ENCODE measurements at places on chromosomes 5 and 9.

DNA sequence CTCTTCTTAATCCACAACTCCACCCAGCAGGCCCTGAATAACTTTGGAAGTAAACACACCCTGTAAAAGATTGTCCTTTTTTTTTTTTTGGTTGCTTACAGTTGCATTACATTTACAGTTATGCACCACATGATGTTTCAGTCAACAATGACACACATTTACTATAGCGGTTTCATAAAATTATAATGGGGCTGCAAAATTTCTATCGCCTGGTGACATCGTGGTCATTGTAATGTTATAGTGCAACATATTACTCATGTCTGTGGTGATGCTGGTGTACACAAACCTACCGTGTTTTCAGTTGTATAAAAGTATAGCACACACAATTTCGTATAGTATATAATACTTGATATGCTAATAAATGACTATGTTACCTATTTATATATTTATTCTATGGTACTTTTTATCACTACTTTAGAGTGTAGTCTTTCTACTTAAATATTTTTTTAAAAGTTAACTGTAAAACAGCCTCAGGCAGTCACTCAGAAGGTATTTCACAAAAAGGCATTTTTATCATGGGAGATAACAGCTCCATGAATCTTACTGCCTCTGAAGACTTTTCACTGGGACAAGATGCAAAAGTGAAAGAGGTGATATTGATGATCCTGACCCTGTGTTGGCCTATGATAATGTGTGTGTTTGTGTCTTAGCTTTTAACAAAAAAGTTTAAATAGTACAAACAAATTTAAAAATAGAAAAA is 695.4 kb upstream of the CDH18 start:
- no peak for DNase-seq

DNA sequence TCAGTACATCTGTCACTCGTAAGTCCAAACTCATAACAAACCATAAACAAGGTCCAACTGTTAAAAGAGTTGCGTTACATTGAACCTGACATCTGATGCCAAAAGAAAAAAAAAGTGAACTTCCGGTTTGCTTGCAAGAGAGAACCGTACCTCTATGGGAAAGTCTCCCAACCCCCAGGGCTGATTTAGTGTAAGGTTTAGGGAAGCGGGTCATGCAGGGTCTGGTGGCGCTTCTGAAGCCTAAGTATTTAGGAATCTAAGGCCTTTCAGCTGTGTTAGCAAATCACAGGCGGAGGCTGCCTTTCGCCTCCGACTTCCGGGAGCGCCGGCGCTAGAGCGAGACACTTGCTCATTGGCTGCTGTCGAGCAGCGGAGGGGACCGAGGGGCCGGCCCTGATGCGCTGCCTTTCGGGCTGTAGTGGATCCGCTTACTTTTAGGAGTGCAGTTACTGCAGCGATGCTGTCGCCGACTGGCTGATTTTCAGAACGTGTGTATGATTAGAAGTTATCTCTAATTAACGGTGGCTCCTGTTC is 12.0 kb upstream of the GNPDA1 start:
- peak; percentile 98 for DNase-seq

DNA sequence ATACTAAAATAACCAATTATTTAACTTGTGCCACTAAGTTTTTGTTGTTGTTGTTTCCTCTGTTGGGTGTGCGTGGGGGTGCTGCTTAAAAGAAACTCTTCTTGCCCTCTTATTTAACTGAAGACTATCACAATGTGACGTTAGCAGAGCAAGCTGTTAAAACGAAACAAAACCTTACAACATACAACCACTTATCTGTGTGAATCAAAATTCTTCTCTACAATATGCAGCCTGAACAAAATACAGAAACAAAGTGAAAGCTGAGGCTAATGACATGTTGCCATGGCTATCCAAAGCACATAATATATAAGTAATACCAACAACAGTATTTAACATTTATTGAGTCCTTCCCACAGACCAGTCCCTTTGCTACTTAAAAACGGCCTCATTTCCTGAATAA is 291.0 kb downstream of the FBXL17 start:
- DNase-seq: no peak

DNA sequence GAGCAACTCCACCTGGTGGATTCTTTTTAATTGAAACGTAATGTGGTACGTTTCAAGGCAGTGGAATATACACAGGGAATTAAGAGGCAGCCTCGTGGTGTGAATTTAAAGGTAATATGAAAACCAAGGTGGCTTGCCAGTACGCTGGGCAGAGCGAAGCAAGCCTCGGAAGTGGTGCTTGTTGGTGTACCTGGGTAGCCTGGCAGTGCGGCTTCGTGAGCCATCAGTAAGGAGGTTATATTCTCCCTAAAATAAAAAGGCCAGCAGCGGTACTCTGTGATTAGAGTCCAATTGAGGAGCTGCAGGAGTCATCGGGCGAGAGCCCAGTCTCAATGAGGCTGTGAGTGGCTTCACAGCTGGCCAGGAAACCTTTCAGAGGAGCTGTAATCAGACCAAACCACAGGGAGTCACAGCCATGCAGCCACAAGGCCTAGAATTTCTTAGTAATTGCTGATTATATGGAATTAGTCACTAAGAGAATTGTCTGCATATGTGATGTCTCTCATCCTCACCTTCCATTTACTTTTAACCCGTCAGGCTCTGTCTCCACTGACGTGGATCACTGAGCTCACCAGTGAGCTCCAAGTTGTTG is 57.7 kb downstream of the DCP2 start:
- DNase-seq: no peak

- DNase-seq: no peak
Observed at GRCh38 chr5:126794157-126794828, 17.4 kb downstream of the LMNB1 start.

DNA sequence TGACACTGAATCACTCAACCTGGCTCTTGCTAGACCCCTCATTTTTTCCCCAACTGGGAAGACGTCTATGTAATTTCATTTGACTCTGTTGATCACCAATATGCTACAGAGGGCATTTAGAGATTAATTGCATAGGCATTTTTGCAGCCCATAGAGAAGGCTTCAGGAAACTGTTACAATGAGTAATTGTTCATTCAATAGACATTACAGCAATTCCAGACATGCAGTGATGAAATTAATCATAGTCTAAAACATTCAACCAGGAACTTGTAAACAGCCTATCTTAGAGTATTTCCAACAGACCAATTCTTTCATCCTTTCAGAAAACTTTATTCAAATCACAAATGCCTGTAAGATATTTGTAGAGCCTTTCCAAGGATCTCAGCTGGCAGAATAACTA is 122.3 kb downstream of the MARCHF11 start:
- no peak for DNase-seq

GRCh38 chr5:37825334-37825915 is 14.4 kb downstream of the GDNF start:
- DNase-seq: peak; percentile 42

DNA sequence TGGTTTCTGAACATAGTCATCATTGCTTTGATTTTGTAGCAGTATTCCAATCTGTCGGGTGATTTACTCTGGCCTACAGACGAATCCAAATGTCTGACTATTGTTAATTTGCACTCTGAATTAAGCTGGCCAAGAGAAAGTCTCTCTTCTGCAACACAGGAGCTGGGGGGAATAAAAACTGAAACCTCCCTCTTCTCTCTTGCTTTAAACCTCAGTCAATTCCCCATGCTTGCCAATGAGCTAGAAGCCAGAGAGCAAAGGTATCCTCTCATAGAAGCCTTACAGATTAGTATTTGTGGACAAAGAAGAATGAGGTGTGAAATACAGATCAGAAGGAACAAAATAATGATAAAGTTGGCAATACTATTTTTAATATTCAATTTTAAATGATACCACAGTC is 353.9 kb upstream of the CDH10 start:
- no peak for DNase-seq

- no peak for DNase-seq
Observed at GRCh38 chr9:124392254-124392870, 22.9 kb downstream of the PSMB7 start.

GRCh38 chr5:127019928-127020327 is 10.4 kb downstream of the MARCHF3 start:
- DNase-seq: peak; percentile 83

- DNase-seq: no peak
Observed at GRCh38 chr5:133287500-133287899, 235.7 kb downstream of the HSPA4 start.

- DNase-seq: no peak
Observed at GRCh38 chr5:481347-481746, 38.4 kb downstream of the EXOC3 start.

DNA sequence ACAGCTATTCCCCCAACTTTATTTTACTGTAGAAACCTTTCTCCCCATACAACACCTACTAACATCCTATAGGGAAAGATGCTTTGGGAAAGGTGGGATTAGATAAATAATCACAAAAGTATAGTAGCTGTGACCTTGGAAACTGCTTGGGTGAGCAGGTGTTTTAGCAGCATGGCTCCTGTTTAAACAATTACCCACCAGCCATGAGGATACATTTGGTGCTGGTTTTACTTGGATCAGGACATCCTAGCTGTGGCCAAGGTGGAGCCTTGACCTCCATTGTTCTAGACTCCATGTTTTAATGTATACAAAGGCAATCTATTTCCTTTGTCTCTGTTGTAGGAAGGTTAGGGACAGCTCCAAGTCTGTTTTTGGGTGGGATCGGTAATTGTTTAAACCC is 56.8 kb upstream of the ALDH1B1 start:
- DNase-seq: no peak

GRCh38 chr5:67528953-67529352 is 332.4 kb upstream of the CD180 start:
- DNase-seq: no peak

DNA sequence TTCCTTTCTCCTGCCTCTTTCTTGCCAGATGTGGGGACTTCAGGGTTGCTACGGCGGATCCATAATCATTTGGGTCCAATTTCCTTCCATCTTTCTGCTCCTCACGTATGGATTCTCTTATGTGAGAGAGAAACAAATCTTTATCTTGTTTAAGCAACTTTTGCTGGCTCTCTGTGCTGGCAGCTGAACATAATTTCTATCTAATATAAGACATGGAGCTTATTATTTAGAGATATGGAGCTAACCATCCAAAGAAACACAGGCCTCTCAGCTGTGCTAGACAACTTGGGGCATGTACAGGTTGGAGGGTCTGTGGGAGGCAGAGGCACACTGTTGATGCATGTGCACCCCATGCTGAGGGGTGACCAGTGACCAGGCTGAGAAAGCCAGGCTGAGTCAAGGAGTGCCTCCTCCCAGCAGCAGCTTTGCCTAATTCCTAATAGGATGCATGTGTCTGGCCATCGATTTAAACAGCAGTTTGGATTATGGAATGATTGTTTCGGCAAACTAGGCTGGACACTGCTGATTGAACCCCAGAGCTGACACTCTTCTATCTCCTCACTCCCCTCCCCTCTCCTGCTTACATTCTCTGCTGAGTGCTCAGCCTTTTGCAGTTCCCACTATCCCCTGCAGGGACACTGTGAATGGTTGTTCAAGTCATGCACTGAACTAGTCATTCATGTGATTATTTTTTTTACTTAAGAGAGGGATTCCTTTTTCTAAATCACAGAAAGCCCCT is 195.8 kb downstream of the ERCC6L2 start:
- no peak for DNase-seq

DNA sequence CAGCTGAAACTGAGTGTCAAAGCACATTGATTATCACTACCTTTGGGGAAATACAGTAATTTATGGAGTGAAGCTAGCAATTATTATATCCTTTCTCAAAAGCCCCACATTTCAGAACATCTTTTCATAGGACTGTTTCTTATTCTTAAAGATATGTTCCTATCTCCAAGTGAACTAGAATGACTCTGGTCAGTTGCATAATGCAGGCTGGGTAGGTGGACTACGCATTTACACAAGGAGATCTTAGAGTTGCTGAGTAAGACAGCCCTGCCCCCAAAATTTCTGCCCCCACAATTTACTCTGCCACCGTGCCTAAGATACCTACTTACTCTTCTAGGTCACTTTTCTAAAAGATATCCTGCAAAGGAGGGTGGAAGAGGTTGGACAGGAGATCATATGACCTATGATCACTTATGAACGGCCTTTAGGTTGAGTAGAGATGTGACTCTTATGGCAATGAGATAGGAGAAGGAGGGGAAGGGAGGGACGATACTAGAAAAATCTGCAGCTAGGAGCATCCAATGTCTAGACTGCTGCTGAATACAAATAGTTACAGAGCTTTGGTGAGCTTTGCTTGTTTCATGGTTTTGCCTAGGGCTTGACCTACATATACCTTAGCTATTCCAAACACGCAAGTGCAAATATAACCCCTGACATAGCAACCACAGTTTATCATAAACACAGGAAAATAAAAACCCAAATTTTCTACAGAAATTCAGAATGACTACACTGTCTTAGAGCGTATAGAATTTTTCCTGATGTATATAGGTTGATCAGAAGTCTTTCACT is 121.7 kb downstream of the GLIS3 start:
- DNase-seq: no peak

GRCh38 chr9:124130277-124131075 is 118.9 kb downstream of the LHX2 start:
- DNase-seq: no peak

GRCh38 chr9:119559986-119560385 is 190.8 kb upstream of the BRINP1 start:
- DNase-seq: no peak

- DNase-seq: no peak
Observed at GRCh38 chr5:147763791-147764525, 18.6 kb downstream of the JAKMIP2 start.

GRCh38 chr5:9198394-9198793 is 347.5 kb downstream of the SEMA5A start:
- no peak for DNase-seq

- DNase-seq: no peak
Observed at GRCh38 chr9:26142201-26142600, 464.0 kb upstream of the TUSC1 start.

GRCh38 chr5:107284822-107285525 is 385.8 kb downstream of the EFNA5 start:
- no peak for DNase-seq

DNA sequence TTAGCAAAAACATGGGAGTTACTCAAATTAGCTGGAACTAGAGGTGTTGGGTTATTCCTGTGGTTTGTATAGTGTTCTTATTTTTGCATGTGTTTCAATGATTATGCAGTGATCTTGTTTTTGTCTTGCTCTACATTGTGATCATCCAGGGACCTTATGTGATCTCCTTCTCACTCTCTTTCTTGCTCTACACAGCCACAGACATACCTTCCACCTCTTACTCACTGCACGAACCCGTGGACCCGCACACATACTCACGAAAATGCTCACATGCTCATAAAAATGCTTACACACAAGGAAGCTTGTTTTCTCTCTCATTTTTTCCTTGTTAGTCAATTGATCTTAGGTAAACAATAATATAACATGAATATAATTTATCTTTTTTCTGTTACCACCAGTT is 187.1 kb downstream of the KDM4C start:
- DNase-seq: no peak

DNA sequence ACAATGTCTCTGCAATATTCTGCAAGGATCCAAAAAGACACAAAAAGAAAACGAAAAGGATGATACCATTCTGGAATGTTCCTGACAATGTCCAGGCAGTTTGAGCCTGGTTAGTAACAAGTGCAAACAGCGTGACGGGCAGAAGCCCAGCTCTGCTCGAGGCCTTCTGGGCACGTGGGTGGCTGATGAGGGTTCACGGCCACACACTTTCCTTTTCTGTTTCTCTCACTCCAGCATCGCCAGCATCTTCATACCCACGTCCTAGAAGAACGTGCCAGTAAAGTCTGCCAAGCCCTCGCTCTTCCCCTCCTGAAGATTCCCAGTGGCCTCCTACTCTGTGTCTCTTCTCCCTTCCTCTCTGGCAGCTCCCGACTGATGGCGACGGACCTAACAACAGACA is 36.7 kb downstream of the COL23A1 start:
- no peak for DNase-seq
